ENCODE measurements at places on chromosomes 7 and 10.

- H3K4me1 ChIP-seq, result peaks cover 13% of the 10 kb centered on the region
- H3K4me3 ChIP-seq, result peak within 1 kb of the TSS; percentile 95
- no peaks in the 10 kb centered on the region for H3K27me3 ChIP-seq
- DNase-seq, result no peak
Observed at GRCh38 chr10:119872610-119872859, at the start of gene MCMBP. Gene MCMBP (minus strand): TSS chr10:119872843. CDS start chr10:119872584, 259 bp downstream.

GRCh38 chr10:85454386-85454785 lies 912.2 kb downstream of the GRID1 start:
- no peak overlapping the region for H3K4me3 ChIP-seq
- no peaks in the 10 kb centered on the region for H3K4me1 ChIP-seq
- H3K36me3 ChIP-seq, result no peaks in the 10 kb centered on the region
- DNase-seq, result no peak
- H3K27ac ChIP-seq, result no peak overlapping the region
- no peaks in the 10 kb centered on the region for H3K27me3 ChIP-seq

GRCh38 chr10:91410638-91411371 lies 661 bp downstream of the HECTD2 start:
- DNase-seq, result peak; percentile 71
- H3K27ac ChIP-seq, result peak overlapping the region; percentile 99
- H3K4me3 ChIP-seq, result peak overlapping the region; percentile 74
- no peaks in the 10 kb centered on the region for H3K27me3 ChIP-seq

- no peaks in the 10 kb centered on the region for H3K36me3 ChIP-seq
- no peak for DNase-seq
- no peaks in the 10 kb centered on the region for H3K4me1 ChIP-seq
- H3K27me3 ChIP-seq, result no peaks in the 10 kb centered on the region
- no peak overlapping the region for H3K4me3 ChIP-seq
Observed at GRCh38 chr7:100443096-100443840, 7.0 kb upstream of the PPP1R35 start.

- DNase-seq, result no peak
- no peak overlapping the region for H3K27ac ChIP-seq
- H3K4me3 ChIP-seq, result no peak overlapping the region
- H3K27me3 ChIP-seq, result no peaks in the 10 kb centered on the region
- H3K4me1 ChIP-seq, result no peaks in the 10 kb centered on the region
- no peaks in the 10 kb centered on the region for H3K36me3 ChIP-seq
Observed at GRCh38 chr7:106552645-106553445, 108.1 kb downstream of the CCDC71L start.

GRCh38 chr10:89438525-89438924 lies 24.2 kb downstream of the IFIT5 start:
- no peak overlapping the region for H3K27ac ChIP-seq
- H3K36me3 ChIP-seq, result no peaks in the 10 kb centered on the region
- no peaks in the 10 kb centered on the region for H3K27me3 ChIP-seq
- H3K4me3 ChIP-seq, result no peak overlapping the region

- H3K27ac ChIP-seq, result peak overlapping the region; percentile 39
- H3K27me3 ChIP-seq, result no peaks in the 10 kb centered on the region
- DNase-seq, result no peak
- H3K36me3 ChIP-seq, result no peaks in the 10 kb centered on the region
Observed at GRCh38 chr10:103672345-103672744, 178.8 kb downstream of the NEURL1 start.

GRCh38 chr10:121134711-121135110 lies 283.5 kb downstream of the WDR11 start:
- H3K4me1 ChIP-seq, result no peaks in the 10 kb centered on the region
- DNase-seq, result no peak
- no peak overlapping the region for H3K4me3 ChIP-seq
- H3K27ac ChIP-seq, result no peak overlapping the region

DNA sequence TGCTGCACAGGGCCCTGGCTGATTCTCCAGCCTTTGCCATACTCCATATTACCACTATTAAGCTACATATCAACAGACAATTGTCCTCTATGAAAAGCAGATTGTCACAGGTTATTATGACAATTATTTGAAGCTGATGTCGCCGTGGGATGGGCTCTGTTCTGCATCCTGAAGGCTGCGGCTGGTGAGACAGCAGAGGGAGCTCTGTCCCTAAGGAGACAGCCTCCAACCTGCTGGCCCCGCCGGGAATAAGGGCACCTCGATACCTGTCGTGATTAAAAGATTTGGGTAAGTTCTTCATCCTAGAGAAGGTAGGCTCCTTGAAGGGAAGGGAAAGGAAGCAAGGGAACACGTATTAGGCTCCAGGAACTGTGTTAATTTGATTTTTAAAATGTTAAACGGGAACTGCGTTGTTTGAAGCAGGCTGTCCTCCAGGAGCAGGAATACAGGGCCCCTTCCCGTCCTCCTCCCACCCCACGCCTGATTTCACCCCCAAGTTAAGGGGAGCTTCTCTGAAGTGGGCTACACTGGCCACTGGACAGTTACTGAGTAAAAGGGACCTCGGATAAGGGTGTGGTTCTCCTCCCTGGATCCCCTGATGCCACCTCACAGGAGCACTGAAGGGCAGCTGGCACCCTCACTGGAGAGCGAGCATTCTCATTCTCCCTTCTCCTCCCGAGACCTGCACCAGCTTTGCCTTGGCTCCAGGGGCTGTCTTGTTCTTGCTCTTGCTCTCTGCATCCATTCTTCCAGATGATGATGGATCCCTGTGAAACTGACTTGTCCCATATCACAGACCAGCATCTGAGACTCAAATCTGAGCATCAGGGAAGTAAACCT lies 11.8 kb upstream of the TIAL1 start:
- H3K27ac ChIP-seq, result no peak overlapping the region
- H3K27me3 ChIP-seq, result no peaks in the 10 kb centered on the region
- no peaks in the 10 kb centered on the region for H3K36me3 ChIP-seq

Measured in left lung (tissue), 14 donors.